Stimulated activated CD4-positive, alpha-beta T cell treated with anti-CD3 and anti-CD28 coated beads, Interleukin-1b, Interleukin-23, amount 100 ng/mL, for 24 hours (primary cell): ENCODE measurements at places on chromosomes 4 and X.

- DNase-seq, result no peak
Measured at GRCh38 chr4:40721730-40722171, 28.0 kb upstream of the NSUN7 start.

GRCh38 chr4:55215087-55215486 is 89.7 kb upstream of the KDR start:
- no peak for DNase-seq

DNA sequence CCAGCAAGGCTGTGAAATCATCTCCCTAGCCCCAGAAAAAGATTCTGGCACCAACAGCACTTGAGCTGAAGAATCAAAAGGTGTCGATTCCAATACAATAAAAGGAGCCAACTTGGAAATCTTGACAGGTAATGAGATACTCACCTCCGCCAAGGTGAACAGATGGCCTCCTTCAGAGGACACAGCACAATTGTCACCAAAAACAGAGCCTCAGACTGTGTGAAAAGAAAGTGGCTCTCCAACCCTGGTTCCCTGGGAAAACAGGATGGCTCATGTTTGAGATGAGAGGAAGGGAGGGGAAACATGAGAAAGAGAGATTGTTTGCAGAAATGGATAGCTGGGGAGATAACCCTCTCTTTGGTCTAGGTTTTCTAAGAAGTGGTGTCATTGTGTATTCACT is 168.9 kb downstream of the HS3ST1 start:
- no peak for DNase-seq

DNA sequence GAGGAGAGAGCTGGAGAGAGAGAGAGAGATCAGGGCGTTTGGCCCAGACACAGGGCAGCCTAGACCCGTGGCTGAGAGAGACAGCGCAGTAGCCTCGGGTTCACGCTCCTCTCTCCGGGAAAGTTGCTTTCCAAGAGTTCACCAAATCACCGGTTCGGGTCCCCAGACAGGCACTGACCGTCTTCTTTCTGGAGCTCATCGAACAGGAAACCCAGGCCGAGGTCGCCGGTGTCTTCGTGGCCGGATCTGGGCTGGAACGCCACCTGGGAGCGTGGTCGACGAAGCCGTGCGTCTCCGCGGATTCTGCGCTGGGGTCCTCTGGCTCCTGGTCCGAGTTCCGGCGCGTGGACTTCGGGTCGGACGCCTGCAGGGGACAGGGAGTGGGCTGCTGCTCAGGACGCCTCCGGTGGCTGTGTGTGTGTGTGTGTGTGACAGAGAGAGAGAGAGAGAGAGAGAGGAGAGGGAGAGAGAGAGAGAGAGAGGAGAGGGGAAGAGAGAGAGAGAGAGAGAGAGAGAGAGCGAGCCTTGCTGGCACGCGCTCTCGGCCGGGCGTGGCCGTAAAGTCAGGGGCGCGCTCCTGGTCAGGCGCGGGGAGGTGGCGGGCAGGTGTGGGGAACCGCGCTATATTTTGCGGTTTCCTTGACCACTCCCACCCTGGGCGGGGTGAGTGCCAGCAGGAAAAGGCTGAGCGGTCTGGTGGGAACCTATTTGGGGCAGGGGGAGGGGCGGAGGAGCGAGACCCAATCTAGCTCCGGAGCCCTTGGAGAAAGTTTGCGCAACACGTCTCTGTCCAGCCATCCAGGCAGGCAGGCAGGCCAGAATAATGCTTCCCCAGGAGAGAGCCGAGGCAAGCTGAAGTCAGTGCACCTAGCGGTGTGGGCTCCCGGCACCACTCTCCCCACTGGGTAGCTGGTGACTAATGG is 62.1 kb downstream of the RHOXF2B start:
- DNase-seq, result no peak

DNA sequence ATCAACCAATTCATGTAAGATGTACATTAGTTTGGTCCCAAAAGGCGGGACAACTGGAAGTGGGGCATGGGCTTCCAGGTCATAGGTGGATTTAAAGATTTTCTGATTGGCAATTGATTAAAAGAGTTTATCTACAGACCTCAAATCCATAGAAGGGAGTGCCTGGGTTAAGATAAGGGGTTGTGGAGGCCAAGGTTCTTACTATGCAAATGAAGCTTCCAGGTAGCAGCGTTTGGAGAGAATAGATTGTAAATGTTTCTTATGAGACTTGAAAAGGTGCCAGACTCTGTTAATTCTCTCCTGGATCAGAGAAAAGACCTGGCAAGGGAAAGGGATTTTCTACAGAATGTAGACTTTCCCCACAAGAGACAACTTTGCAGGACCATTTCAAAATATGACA is 2.4 kb downstream of the MGST2 start:
- no peak for DNase-seq

GRCh38 chr4:164866817-164867490 is 10.0 kb upstream of the APELA start:
- DNase-seq, result no peak

DNA sequence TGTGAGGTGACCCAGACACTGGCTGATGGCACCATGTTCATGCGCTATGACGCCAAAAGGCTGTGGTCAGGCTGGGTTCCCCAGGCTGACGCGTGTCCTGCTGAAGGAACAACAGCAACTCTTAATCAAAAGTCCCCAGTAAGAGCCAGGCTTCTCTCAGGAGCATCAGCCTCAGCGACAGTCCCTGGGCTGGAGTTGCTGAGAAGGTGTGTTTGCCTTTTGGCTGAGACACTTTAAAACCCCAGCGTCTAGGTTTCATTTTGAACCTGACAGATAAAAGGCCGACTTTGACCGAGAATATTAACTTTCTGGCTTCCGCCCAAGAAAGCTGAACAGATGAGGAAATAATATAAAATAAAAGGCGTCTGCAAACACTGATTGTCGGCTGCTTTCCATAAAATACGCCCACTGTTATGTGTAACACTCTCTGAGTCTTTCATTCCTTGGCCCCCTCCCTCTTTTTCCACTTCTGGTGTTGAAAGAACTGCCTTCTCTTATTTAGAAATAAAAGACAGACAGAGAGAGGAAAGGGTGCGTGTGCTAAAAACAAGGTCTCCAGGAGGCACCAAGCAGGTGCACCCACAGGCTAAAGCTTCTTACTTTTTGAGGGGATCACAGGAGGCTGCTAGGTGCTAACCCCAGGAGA is 373.6 kb downstream of the MID1IP1 start:
- DNase-seq, result no peak

DNA sequence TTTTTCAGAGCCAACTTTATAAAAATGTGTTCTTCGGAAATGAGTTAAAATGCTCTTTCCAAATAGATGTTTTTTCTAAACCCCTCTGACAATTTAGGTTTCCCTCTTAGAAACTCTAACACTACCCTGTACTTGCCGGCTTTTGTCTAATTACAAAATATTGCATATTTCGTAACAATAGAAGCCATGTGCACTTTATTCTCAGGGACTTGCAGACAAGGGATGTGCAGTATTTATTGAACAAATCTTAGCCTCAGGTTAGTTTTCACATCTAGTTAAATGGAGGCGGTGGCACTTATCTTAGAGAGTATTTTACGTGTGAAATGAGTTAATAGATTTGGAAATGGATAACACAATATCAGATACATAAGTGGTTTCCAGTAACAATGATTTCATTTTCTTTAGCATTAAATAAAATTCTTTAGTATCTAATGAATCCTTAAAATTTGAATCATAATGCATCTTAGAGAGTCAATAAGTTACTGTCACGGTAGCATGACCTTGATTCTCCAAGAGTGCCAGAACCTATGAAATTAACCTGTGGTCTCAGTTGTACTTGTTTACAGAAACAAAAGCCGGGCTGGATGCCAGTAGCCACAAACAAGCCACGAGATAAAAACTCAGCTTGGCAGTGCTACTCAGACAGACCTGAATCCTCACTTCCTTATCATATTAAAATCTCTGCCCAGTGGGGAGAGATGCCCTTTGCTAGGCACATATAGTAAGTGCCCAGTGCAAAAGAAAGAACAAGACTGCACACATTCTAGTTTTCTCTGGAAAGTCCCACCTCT is 772 bp upstream of the PABPC4L start:
- DNase-seq, result no peak

GRCh38 chr4:122858705-122859104 is 32.1 kb downstream of the FGF2 start:
- DNase-seq, result no peak

DNA sequence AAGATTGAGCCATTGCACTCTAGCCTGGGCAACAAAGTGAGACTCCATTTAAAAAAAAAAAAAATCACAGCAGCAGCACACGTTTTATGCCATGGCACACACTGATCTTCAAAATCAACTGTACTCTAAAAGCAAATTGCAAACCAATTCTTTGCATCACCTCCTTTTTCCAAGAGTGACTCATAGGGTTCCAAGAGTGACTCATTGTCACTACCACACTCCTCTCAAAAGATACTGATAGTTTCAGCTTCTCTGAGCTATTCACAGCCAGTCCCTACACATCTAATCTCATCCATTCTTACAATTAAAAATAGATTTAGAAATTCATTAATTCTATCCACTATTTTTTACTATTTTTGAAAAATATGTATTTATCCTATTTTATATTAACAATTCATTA is 1494.9 kb upstream of the AGA start:
- no peak for DNase-seq

GRCh38 chr4:6568148-6568547 is 6.8 kb upstream of the MAN2B2 start:
- no peak for DNase-seq
